RPMI8226 (cell line): ENCODE measurements at places on chromosomes 13 and 19.

GRCh38 chr13:109671919-109672318 is 114.5 kb downstream of the IRS2 start:
- no peak for DNase-seq

GRCh38 chr13:110942248-110942981 is 27.5 kb upstream of the ANKRD10 start:
- DNase-seq = no peak

DNA sequence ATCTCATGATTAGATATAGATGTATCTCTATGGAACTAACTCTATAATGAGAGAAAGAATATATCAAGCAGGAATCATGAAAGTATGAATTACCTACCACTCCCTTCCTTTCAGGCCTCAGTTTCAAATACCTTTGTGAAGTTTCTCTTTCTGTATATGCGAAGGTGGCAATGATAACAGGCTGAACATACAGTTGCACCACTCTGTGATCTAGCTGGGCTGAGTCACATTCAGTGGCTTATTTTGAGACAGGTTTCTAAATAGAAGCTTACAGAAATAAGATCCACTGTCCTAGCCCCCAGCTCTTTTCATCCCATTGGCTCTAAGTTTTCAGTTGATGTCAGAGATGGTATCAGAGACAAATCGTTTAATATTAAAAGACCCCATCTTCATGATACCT is 662.0 kb downstream of the SLITRK1 start:
- no peak for DNase-seq

- no peak for DNase-seq
Observed at GRCh38 chr13:60838581-60838980, 441.6 kb downstream of the TDRD3 start.

DNA sequence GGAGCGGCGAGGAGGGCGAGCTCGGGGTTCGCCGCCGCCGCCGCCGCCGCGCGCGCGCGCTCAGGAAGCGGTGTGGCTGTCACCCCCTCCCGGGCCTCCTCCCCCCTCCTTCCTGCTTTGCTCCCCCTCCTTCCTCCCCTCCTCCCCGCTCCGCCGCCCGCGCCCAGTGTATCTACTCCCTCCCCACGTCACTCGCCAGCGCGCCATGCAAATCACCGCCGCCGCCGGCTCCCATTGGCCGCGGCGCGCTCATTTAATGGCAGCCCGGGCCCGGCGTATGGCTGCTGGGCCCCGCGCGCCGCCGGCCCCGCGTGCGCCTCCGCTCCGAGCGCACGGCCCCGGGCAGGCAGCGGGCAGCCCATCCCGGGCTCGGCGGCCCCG is 335 bp upstream of the SOX1 start:
- no peak for DNase-seq

DNA sequence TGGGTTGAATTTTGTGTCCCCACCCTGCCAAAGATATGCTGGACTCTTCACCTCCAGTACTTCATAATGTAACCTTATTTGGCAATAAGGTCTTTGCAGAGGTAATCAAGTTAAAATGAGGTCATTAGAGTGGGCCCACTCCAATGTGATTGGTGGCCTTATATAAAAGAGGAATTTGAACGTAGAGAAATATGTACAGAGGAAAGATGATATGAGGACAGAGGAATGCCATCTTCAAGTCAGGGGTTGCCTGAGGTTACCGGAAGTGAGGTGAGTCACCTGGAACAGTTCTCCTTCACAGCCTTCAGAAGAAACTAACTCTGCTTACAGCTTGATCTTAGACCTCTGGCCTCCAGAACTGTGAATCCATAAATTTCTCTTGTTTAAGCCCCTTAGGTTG is 69.9 kb downstream of the GPC5 start:
- DNase-seq = peak; percentile 4

DNA sequence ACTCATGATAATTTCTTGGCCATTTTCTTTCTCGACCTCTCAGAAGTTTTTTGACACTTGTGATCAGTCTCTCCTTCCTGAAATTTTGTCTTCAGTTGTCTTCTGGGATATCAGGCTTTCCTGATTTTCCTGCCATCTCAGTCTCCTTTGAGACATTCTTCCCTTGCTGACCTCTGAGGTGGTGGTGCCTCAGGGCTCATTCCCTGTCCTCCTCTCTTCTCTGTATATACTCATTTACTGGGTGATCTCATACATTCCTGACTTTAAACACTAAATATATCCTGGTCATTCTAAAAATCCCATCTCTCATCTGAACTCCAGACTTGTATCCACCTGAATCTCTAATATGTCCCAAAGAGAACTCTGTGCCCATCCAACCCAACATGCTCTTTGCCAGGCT is 31.3 kb upstream of the STARD13 start:
- no peak for DNase-seq

DNA sequence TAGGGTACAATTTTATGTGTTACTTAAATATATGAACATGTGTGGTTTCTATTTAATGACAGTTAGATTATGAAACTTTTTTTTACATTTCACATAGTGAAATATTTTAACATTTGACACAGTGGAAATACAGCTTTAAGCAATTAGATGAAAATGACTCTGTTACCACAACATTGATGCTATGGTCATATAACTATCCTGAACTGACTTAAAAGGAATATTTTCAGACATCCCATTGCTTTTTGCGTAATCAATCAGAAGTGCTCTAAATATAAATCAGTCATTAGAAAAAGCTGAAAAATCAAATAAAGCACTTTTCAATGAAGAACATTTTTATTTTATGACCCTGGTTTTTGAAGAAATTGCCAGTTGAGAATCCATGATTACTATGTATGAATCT is 80.3 kb downstream of the UFM1 start:
- DNase-seq = no peak

DNA sequence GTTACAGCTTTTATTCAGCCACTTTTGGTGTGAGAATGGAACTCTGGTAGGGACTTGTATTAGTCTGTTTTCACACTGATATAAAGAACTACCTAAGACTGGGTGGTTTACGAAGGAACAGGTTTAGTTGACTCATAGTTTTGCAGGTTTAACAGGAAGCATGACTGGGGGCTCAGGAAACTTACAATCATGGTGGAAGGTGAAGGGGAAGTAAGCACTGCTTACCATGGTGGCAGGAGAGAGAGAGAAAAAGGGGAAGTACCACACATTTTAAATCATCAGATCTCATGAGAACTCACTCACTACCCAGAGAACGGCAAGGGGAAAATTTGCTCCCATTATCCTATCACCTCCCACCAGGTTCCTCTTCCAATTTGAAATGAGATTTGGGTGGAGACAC is 942.2 kb downstream of the PCDH17 start:
- DNase-seq = no peak

GRCh38 chr19:38003438-38004185 is 96.6 kb downstream of the SIPA1L3 start:
- no peak for DNase-seq

DNA sequence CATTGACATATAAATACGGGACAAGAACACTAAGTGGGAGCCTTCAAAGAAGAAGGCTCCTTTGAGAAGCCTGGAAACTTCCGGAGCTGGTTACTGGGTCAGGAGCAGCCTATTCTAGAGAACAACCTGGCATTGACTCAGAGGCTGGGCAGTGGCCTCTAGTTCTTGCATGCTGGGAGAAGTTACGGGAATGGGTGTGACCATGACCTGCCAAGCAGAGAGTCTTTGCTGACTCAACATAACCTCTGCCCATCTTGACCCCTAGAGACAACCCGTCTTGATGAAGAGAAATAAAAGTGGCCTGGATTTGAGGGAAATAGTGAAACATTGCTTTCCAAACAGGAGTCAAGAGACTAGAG is 21.0 kb downstream of the STARD13 start:
- DNase-seq = no peak

GRCh38 chr13:92682832-92683517 is 543.6 kb upstream of the GPC6 start:
- DNase-seq = no peak

DNA sequence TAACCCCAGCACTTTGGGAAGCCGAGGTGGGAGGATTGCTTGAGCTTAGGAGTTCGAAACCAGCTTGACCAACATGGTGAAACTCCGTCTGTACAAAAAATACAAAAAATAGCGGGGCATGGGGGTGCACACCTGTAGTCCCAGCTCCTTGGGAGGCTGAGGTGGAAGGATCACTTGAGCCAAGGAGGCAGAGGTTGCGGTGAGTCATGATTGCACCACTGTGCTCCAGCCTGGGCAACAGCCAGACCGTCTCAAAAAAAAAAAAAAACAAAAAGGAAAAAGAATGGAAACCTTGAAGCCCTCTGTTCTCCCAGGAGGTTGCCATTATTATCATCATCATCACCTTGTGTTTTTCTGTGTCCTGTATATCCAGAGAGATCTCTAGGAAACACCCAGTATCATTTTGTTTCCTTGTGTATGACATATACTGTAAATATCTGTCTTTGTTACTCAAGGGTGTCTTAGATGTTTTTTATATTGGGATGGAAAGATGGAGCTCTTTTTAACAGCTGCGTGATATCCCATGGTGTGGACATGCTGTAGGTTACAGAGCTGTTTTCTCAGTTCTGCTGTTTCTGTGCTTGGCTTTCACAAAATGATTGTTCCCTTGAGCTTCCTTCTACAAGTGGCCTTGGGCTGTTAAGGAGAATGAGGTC is 11.8 kb downstream of the CHAF1A start:
- DNase-seq = no peak

- no peak for DNase-seq
Observed at GRCh38 chr19:3456925-3457527, 23.3 kb downstream of the SMIM24 start.

DNA sequence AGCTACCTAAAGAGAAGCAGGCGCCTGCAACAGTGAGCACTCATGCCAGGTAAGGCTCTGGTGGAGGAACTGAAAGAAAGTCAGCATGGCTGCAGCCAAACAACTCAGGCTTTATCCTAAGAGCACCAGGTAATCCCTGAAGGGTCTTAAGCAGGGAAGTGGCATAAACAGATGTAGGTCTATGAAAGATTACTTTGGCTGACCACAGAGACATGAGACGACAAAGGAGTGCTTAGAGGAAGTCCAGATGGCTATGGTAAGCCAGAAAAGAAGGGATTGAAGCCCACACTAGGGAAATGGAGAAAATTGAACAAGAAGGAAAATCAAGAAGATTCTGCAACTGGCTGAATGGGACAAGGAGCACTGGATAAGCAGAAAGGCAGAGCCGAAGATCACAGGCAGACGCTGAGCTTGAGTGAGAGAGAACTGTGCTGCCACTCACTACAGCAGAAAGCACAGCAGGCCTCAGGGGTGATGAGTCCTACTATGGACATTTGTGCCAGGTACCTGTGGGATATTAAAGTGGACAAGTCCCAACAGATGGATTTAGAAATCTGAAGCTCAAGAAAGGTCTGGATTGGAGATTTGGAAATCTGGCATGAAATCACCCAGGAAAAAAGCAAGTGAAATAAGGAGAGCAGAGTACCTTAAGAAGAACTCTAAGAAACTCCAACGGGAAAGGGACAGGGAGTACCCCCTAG is 4.2 kb downstream of the RCBTB1 start:
- DNase-seq = no peak

GRCh38 chr19:3333662-3334061 is 32.7 kb upstream of the NFIC start:
- no peak for DNase-seq

DNA sequence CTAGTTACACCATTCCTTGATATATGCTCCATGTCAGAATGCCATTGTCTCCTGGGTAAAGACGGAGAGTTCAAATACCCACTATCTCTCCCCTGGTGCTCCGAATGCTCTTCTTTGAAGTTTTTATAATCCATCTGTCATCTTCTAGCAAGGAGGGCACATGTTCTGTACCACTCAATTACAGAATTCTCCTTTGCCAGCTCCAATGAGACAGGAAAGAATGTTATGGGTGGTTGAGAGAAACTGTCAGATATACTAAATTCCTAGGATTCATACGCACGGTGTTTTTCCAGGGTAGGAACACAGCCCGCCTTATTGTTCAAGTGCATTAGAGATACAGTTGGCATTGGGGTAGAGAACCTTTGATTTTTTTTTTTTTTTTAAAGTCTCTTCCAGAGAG is 118.0 kb upstream of the ZNF536 start:
- no peak for DNase-seq

DNA sequence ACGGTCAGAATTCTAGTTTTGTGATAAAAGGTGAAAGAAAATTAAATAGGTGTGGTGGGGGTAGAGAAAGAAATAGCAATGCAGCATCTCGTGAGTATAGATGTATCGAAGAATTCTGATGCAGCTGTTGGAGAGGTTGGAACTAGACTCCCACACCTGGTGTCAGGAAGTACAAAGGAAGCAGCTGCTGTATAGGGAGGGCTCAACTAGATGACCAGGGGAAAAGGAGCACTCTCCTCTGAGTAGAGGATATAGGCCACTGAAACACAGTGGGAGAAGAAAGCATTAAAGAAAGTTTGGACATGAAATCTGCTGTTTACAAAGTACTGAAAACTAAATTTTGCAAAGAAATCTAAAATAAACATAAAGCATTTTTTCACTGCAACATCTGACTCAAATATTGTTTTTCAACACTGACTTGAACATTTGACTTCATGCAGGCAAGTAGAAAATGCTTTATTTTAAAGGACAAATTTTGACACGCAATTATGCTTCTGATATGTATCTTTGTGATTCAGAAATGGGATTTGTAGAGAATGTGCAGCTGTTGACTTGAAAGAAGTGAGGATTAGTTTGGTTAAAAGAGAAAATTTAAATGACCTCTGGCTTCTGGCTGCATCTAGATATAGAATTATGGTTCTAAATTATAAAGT is 82.2 kb downstream of the MIPEP start:
- peak; percentile 61 for DNase-seq

GRCh38 chr13:59274958-59275727 is 888.6 kb downstream of the DIAPH3 start:
- no peak for DNase-seq

GRCh38 chr13:98054301-98054700 is 88.6 kb upstream of the FARP1 start:
- no peak for DNase-seq

DNA sequence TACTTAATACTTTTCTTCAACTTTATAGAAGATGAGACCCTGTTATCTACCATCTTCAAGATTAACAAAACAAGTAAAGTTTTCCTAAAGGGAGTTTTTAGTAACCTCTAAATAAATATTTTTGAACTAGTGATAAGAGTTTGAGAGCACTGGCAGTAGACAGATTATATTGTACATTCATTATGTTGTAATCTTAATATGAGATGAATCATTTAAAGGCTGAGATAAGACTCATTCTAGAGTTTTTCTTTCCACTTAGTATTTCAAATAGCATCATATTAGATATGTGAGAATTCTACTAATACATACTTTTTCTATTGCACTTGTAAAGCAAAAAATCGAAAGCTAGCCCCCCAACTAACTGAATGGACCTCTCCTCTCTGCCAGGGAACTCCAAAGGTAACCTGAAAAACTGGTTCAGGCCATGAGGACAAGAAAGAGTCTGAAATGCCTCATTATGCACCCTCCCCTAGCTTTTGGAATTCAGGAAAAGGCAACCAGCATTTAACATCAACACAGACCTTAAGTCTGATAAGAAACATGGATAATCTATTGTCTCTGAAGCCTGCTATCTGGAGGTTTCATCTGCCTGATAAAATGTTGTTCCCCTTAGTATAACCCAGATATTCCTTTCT is 875.4 kb upstream of the SLC10A2 start:
- no peak for DNase-seq

- DNase-seq = no peak
Observed at GRCh38 chr19:10617409-10618121, 7.8 kb upstream of the SLC44A2 start.
